ENCODE measurements at places on chromosomes 12 and 14.
A peak's percentile ranks its signal among the peaks of the same experiment; 100 is the strongest.

DNA sequence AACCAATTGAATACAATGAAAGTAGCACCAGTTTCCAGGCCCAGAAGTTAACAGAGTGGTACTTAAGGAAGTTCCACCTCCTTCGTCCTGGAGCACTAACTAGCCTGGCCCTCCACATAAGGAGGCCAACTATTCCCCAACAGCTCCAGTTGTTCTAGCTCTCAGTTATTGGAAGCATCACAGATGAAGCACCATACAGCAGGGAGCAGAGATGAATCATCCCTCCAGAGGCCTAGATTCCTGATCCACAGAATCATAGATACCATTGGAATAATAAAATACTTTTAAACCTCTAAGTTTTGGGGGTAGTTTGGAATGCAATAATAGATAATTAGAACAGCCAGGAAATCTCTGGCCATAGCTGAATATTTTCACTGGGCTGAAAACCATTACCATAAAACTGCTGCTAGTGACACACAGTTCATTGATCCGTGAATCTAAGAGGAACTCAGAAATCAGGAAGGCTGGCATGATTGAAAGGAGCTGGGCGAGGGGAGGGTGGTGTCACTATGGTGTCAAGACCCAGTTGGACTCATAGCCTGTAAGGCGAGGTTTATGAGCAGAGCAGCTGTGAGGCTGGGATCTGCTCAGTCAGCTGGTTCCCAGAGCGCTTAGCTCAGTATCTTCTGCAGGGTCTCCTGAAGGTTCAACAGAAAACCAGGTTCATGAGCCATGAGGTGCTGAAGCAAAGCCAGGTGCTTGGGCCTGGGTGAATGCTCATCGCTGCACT lies 371.4 kb upstream of the TMTC1 start:
- DNase-seq = no peak

- DNase-seq = peak; percentile 21
Measured at GRCh38 chr12:26097046-26097878, 27.6 kb downstream of the BHLHE41 start.

DNA sequence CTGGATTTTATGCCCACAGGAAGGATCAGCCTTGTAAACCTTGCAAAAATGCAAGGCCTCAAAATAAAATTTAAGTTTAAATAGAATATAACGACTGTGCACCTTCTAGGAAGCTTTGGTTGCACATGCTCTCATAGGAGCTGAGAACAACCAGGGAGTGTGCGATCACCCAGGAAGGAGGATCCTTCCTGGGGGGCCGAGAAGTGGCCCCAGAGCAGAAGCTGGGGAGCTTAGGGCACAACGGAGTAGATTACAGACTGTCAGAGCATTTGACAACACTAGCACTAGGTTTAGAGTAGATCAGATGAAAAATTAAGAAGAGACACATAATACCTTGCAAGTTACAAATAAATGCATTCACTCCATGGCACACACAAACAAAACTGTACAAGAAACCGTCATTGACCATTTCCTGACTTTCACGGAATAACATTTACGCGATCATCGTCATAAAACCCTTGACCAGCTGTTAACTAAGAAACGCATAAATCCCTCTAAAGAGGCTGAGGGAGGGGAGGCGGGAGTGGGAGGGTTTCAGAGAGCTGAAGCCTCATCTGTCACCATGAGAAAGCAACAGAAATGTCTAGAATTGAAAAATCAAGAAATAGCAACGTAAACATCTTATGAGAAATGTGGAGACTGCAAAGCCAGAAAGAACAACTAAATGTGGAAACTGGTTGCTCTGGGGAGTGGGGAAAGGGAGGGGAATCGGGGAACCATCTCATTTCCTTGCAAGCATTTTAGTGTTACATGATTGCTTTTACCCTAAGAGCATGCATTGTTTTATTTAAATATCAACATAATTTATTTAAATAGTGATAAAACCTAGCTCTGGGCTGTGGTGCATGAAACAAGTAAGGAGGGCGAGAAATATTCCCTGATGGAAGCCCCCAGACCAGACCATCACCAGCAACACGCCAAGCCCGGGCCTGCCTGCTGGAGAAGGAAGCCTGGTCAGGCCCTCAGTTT lies 13.1 kb upstream of the CCDC85C start:
- DNase-seq = no peak

DNA sequence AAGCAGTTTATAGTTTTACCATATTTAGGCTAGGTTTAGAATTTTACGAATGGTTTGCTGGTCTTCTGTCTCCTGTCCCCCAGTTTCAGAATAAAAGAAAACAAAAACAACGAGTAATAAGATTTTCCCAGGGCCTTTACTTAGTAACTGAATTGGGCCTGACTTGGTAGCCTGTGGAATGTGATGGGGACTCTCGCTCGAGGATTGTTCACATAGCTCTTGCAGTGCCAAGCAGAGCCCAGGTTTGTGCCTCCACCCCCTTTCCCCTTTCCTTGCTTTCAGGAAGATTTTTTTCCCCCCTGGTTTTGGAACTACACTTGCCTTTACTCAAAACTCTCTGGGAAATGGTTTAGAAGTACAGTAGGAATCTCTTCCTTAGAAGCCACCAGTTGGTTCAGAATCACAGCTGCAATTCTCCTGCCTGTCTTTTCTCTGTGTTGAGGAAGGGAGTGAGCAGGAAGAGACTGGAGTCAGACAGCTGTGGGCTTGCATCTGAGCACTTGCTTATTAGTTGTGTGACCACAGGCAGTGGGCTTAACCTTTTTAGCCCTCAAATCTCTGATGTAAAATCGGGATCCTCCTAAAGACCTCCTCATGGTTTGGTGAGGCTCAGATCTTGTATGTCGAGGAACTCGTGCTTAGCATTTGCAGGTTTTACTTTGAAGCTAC lies 501.2 kb downstream of the PCNX1 start:
- DNase-seq = no peak

DNA sequence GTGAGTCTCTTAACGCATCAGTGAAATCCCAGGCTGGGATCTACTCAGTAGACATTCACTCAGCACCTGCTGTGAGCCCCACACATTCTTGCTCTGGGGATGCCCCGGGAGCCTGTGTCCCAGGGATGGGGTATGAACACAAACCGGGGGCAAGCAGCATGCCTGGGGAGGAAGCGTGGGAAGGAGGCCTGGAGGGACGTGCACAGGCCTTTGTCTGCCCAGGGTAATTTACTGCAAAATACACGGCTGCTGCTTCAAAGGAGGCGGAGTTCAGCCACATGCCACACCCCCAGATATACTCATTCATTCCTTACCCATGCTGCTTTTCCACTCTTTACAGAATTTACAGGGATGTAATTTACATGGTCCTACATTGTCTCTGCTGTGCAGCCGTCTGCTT lies 187.8 kb downstream of the ADGRD1 start:
- no peak for DNase-seq

GRCh38 chr12:103933237-103933636 lies 3.0 kb downstream of the HSP90B1 start:
- DNase-seq = no peak

DNA sequence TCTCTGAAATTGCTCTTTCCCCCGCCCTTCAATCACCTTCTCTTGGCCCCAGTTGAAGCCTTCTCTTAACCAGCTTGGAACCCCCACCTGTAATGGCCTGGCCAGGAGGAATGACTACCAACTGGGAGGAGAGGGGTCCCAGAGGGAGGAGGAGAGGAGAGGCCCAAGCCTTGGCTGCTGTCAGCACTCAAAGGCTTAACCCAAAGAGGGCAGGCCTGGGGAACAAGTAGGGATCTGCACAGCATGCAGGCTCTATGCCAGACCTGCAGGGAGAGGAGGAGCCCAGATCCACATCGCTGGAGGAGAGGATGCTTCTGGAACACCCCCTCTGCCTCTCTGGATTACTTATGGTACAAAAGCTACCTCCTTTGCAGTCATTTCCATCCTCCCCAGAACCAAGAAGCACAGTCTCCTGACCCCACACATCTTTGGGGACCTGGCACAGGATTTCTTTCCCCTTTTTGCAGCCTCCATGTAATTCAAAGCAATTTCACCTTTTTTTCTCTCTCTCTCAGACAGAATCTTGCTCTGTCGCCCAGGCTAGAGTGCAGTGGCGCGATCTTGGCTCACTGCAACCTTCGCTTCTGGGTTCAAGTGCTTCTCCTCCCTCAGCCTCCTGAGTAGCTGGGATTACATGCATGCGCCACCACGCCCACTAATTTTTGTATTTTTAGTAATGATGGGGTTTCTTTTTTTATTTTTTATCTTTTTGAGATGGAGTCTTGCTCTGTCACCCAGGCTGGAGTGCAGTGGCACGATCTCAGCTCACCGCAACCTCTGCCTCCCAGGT lies 6.2 kb downstream of the RARG start:
- DNase-seq = no peak

DNA sequence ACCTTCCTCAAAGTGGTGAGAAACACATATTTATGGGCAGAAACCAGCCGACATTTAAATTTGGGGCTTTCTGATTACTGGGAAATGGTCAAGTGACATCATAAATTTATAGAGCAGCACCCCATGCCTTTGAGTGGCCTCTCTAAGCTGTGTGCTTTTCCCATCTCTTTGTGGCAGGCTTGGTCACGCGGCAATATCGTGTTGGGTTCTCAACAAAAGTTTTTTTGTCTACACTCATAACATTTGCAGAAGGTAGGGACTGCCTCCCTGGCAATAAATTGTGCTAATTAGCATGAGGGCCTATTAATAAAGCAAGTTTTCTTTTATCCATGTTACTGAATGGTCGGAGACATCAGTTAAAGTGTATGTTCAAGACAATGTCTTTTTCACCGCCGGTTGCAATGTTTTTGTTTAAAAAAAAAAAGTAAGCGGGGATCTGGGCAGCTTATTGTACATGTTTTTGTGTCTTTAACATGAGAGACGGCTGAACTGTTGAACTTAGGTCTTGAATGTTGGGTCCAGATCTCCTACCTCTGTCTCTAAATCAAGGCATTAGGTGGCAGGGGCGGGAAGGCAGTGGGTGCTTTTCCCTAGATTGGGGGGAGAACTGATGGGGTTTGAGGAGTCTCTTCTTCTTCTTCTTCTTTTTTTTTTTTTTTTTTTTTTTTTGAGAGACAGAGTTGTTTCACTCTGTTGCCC lies 193.3 kb downstream of the PHETA1 start:
- no peak for DNase-seq

DNA sequence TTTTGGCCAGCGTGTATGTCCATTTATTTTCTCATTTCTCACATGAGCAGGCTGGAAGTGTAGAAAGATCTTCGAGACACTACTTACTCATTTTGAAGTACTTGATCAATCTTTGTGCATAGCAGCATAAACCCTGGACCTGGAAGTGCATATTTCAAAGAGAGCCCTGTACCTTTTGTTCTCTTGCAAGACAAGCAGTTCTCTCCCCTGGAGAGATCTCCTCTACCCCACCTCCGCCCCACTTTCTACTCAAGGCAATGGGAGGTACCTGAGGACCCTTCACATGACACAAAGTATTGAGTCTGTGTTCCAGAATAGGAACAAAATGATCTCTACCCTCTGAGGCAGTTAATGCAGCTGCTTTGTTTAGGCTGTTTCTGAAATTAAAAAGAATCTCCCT lies 27.4 kb upstream of the RASSF3 start:
- DNase-seq = no peak

GRCh38 chr12:40892528-40892927 lies 200.3 kb downstream of the CNTN1 start:
- DNase-seq = no peak

DNA sequence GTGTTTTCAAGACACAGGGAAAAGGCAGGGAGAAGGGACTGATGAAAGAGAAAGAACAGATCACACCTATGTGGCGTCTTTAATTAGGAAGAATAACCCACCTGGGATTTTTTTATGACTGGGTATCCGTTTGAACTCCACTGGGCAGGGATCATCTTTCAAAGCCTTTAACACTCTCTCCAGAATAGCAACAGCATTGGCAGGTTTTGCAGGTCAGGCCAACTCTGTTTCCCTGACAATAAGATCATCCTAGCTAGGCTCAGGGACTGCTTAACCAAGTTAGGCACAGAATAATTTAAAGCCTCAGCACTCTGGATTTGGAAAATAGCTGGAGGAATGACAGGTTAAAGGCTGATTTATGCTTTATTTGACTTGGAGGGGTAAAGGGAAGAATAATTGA lies 117.6 kb downstream of the SUDS3 start:
- no peak for DNase-seq

GRCh38 chr14:92538412-92538985 lies 24.9 kb downstream of the RIN3 start:
- no peak for DNase-seq

DNA sequence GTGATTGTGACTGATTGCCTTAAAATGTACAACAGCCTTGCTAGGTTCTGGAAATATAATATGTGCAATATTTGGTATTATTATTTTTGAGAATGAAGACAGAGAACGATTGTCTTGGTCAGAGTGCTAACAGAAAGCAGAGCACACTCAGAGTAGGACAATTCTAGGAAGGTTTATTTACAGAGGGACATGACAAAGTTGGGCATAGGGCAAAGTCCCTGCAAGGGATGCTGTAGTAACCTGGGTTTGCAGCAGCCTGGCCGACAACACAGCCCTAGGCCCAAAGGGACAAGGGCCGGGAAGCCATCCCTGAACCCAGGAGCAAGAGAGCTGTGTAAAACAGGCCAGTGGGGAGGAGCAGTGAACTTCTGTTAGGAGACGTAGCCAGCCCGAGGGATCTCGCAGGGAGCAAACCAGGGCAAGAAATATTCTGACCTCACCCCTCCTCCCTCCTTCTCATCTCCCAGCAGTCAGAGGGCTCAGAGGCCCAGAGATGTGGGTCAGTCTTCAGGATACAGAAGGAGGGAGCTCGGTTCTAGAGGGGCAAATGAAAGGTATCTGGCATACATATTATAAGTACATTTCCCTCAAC lies 51.0 kb upstream of the FERMT2 start:
- no peak for DNase-seq

DNA sequence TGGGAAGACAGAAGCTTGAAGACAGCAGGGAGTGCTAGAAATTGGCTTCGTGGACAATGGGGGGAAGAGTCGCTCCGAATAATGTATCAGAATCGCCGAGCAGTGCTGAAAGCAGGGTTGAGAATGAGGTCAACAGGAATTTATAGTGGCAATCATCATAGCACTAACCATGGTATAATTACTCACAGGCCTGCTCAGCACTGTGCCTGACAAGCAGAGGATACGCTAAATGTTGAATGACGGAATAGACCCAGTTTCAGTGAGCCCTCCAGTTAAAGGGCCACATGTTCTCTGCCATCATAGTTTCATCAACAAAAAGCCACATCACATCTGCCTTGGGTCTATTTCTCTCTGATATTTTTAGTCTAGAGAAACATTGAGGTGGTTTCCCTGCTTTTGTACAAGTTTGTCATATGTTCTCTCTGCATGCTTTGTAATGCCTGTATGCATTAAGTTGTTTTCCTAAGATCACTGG lies 130.3 kb upstream of the EGLN3 start:
- no peak for DNase-seq

GRCh38 chr14:58779376-58779775 lies 141.6 kb downstream of the DACT1 start:
- DNase-seq = no peak

GRCh38 chr12:96811083-96811482 lies 96.0 kb upstream of the NEDD1 start:
- no peak for DNase-seq

- DNase-seq = no peak
Measured at GRCh38 chr14:61281948-61282275, 774 bp upstream of the TMEM30B start.

DNA sequence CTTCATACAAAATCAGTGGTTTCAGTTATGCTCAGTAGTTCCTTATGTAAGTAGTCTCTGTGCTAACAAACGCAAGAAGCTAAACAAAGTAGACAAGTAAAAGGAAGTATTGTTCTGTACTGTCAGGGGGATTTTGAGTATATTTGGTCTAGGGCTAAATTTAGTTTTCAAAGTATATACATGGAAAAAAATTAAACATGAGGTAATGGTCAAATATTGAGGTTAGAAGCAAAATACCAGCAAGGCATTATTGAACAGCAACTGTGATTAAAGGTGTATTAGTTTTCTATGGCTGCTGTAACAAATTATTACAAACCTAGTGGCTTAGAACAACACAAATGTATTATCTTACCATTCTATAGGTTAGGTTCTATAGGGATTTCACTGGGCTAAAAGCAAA lies 18.8 kb downstream of the GNG2 start:
- no peak for DNase-seq

All from stimulated activated CD4-positive, alpha-beta T cell treated with anti-CD3 and anti-CD28 coated beads, Interleukin-1b, Interleukin-23, amount 100 ng/mL, for 1 hour (primary cell).